ENCODE measurements at places on chromosomes 11 and 22.

DNA sequence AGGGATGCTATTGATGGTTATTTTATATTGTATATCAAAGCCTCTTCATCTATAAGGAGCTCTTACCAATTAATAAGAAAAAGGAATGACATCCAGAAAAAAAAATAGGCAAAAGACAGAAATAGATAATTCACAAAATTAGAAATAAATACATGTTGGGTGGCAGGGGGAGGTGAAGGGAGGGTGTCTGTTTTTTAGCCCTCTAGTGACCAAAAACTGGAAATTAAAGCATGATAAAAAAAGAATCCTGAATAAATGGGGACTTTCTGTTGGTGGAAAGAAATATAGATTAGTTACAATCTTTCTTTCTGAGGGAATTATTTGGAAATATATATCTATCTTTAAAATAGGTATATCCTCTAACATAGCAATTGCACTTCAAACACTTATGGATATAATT is 42.0 kb upstream of the TTC36 start:
- DNase-seq, result no peak

DNA sequence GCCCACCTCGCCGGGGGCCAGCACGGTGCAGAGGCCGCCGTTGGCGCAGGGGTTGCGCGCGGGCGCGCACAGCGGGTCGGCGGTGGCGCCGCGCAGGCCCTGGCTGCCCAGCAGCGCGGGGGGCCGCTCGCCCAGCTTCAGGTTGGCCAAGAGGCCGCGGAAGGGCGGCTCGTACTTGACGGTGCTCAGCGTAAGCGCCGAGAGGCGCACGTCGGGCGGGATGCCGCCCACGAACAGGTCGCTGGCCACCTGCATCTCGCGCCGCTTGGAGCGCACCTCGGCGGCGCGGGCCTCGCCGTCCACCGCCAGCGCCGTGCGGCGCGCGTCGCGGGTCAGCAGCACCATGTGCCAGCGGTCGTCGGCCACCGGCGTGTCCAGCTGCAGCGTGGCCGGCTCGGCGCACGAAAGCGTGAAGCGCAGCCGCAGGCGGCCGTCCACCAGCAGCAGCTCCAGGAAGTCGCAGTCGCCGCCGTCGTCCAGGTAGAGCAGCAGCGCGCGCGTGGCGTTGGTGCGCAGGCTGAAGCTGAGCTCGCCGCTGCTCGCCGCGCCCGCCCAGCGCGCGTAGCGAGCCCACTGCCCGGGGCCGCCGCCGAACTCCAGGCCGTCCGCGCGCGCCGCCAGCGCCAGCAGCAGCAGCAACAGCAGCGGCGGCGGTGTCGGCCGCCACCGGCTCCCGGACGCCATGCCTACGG is 9.8 kb downstream of the NRXN2 start:
- no peak for DNase-seq

DNA sequence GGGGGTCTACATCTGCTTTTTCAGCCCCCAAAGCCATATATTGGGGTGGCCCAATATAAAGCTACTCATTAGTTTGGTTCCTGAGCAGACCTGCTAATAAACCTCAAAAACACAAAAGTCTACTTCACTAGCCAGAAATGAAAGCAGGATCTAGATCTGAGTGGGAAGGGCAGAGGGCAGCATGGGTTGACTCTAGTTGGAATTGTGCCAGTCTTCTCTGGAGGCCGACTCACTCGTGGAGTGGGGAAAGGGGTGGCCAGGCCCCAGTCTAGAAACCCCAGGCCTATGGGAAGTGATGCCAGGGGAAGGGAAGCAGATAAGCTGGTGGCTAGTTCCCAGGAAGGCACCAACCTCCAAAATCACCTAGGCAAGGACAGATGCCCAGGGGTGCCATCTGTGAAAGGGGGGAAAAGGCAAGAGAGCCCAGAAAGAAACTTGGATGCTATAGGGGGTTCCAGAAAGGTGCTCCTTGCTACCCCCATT is 5.3 kb downstream of the PATZ1 start:
- no peak for DNase-seq

GRCh38 chr11:69270941-69271340 is 23.0 kb upstream of the MYEOV start:
- no peak for DNase-seq

Measured in activated CD4-positive, alpha-beta T cell treated with anti-CD3 and anti-CD28 coated beads for 24 hours (primary cell).